ENCODE measurements at places on chromosomes 1 and 21.

- DNase-seq, result no peak
Observed at GRCh38 chr21:33866826-33867225, 48.8 kb downstream of the ATP5PO start.

- DNase-seq, result no peak
Observed at GRCh38 chr1:12113433-12114339, 50.6 kb downstream of the TNFRSF8 start.

- DNase-seq, result no peak
Observed at GRCh38 chr1:118210723-118211110, 25.7 kb upstream of the SPAG17 start.

DNA sequence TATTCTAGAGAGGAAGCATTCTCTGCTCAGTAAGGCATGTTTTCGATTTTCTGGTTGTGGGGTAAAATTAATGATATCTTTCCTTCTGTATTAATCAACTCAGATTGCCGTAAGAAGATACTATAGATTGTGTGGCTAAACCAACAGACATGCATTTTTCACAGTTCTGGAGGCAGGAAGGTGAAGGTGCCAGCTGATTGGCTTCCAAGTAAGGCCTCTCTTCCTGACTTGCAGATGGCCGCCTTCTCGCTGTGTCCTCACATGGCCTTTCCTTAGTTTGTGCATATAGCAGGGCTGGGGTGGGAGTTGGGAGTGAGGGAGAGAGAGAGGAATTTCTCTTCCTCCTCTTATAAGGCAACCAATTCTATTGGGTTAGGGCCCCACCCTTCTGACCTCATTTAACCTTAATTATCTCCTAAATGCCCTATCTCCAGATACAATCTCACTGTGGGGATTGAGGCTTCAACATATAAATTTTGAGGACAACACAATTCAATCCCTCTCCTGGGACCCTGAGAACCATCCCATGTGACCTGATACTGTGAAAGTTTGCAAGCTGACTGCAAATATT lies 52.3 kb upstream of the MRPS6 start:
- no peak for DNase-seq

GRCh38 chr1:7389201-7389905 lies 381.7 kb upstream of the VAMP3 start:
- no peak for DNase-seq

- no peak for DNase-seq
Observed at GRCh38 chr1:162236618-162237017, 140.0 kb downstream of the SPATA46 start.

GRCh38 chr1:205262731-205263171 lies 35.0 kb downstream of the TMCC2 start:
- no peak for DNase-seq

DNA sequence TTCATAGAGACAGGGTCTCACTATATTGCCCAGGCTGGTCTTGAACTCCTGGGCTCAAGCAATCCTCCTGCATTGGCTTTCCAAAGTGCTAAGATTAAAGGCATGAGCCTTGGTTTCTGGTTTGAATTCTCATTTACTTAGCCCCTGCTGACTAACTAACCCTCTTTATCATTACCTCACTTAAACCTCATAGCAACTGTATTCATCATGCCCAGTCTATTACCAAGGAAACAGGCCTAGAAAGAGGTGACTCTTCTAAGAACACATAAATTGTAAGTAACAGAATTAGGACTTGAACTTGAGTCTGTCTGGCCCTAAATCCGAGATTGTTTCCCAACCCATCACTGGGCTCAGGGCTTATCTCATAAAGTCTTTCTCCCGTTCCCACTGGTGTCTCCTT lies 44.2 kb downstream of the TMEM53 start:
- DNase-seq, result no peak

- DNase-seq, result no peak
Observed at GRCh38 chr21:45637883-45638282, 5.6 kb upstream of the PCBP3 start.

DNA sequence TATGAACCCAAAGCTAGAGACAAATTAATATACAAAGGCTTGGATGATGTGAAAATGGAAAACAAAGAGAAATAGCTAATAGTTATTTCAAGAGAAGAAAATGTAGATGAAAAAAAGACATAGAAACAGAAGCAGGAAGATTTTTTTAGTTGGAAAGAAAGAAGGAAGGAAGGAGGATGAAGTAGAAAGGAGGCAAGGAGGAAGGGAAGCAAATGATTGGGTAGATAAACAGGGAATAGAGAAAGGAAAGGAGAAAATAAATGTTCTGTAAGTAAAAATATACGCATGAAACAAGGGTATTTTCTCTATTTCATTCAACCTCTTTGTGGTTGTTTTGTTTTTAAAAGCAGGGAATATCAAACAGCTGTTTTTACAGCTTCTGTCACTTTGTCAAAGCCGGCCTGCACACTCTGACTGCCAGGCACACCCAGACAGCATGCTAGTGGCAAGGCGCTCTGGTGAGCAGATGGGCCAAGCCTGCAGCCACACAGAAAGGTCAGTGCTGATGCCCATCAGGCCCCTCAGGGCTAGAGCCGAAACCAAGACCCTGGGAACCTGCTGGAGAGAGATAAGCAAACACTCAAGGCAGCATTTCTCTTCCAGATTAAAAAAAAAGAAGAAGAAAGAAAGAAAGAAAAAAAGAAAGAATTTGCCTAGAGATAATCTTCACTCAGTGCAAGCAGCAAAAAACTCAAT lies 72.9 kb upstream of the CTTNBP2NL start:
- no peak for DNase-seq

DNA sequence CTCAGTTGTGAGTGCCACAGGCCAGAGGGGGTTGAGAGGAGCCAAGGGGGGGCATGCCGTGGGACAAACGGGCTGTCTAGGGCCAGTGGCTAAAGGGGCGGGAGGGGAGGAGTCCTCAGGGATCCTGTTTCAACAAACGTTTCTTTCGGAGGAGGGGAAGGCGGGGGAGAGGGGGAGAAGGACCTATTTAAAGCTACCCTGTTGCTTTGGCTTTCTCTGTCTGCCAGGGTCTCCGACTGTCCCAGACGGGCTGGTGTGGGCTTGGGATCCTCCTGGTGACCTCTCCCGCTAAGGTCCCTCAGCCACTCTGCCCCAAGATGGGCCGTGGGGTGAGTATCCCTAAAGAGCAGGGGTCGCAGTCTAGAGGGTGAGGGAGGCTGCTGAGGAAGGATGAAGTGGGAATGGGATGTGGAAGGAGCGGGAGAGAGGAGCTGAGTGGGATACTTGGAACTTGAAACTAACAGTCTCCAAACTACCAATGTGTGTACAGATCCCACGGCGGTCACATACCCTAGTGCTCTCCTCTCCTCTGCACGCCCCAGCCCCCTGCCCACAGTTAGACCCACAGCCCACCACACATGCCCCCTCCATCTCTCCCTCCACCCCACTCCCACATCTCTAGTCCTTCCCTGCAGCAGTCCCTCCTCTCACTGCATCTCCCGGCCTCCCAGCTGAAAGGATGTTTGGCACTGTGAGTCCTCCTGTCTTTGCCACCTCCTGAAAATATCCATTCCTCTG lies at the start of gene ATP1A2:
TSS of gene ATP1A2 (plus strand) at position 215 of the 738 bp plus-strand sequence. CDS start at position 318, 103 bp downstream.
- no peak for DNase-seq

- no peak for DNase-seq
Observed at GRCh38 chr1:235876402-235876841, 9.7 kb upstream of the LYST start.

All from GM12892 (cell line).